ENCODE measurements at places on chromosomes 3 and 15. TPM values are rescaled to one million over a fixed set of nuclear protein-coding genes. Genes with fewer than 3 reads are reported as not detected.

DNA sequence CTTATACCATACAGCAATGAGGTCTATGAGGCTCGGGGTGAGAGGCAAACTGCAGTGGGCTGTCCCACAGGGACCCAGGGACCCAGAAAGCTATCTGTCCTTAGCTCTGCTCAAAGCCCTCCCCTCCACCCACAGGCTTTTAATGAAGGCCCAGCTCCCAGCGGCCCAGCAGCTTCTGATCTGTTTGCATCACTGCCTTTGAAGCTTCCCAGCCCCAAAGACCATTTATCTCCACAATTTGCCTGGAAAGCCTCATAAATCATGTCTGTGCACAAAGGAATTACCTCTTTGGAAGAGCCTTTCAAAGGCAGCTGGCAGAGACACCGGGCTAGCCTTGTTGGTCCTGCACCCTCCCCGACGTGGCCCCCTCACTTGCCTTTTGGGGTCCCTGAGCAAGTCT is 123.9 kb downstream of the RAB11A start:
- no peak for DNase-seq

DNA sequence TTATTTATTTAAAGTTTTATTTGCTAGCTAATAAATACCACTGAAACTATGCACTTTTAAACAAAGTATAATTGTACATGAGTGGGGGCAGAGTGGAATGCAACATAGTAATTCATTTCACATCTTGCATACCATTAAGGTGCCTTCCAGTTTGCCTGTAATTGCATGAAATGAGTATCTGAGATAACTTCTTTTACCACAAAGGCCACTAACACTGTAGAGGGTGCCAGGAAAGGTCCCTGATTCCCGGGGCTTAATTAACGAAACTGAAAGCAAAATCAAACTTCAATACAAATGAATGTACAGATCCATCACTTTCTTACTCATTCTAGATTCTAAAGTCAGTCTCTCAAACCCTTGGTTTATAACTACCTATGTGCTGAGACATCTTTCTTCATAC is 2.1 kb downstream of the CD47 start:
- DNase-seq = no peak

The PLOD2 gene
- total RNA-seq = 38.5 TPM

The BRPF1 gene
- total RNA-seq = 21.3 TPM

The LIPC gene
- total RNA-seq = 1.1 TPM
